ENCODE measurements at places on chromosomes 6 and 20.

DNA sequence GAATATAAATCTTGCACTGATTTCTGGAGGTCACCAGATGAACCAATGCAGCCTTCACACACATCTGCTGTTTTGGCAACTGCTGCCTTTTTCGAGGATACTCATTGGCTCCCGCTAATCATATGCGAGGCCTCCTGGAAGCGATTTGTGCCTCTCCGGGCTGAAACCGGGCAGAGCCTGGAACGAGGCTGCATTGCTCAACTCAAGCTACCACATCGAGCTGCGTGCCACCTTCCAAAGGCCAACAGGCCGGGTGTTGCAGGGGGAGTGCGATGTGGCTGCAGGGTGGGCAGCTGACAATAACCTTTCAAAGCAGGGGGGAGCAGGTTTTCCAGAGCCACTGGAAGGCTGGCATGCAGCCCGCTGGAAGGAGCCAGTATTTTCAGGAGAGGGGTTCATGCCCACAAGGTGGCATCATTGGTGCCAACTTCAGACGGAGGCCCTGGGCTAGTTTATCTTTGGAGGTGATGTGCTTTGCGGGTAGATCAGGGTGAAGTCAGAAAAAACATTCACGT, 122.6 kb upstream of the IFNGR1 start:
- peak; percentile 76 for DNase-seq

DNA sequence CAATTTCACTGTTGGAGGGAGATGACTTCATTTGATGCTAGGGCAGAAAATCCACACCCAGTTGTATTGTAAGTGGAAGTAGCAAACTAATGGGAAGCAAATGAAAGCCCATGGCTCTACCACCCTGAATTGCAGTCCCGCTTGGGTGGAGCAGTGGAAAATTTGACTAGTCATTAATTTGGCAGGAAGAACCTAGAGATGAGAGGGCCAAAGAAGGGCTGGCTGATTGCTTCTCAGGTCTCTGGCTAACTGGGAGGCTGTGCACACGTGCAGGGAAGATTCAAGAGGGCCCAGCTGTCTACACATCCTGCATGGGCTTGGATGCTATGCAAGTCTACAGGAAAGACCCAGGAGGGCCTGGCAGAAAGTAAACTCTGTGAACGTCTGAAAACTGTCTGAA, 466.2 kb downstream of the TFAP2A start:
- DNase-seq, result no peak

GRCh38 chr20:1062334-1063010, 55.9 kb upstream of the PSMF1 start:
- no peak for DNase-seq

- DNase-seq, result no peak
Measured at GRCh38 chr6:106084106-106084988, 1.8 kb upstream of the PRDM1 start.

GRCh38 chr6:43831191-43831590, 61.2 kb downstream of the VEGFA start:
- no peak for DNase-seq
